ENCODE measurements at places on chromosomes 7 and 10.

- DNase-seq = no peak
Observed at GRCh38 chr10:48792121-48792520, 107.4 kb downstream of the WDFY4 start.

GRCh38 chr7:76108540-76109233, 60.8 kb downstream of the MDH2 start:
- no peak for DNase-seq

GRCh38 chr7:139047970-139048369, 12.1 kb upstream of the ZC3HAV1L start:
- DNase-seq = no peak

DNA sequence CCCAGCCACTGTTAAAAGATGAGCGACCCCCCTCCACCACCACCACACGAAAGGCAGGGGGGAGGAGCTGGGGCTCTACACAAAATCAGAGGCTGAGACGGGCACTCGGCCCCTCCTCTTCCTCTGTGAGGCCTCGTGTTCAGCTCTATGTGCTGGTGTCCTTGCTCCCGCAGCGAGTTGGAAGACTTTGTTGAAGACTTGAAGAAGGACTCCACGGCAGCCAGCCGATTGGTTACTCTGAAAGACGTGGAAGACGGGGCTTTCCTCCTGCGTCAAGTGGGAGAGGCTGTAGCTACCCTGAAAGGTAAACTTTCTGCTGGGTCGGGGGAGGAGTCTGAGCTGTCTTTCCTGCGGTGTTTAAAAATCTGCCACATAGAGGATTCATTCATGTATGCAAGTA, 203.7 kb downstream of the ARHGAP21 start:
- no peak for DNase-seq

- peak; percentile 63 for DNase-seq
Observed at GRCh38 chr10:73997461-73997786, 492 bp upstream of the VCL start.

- DNase-seq = no peak
Observed at GRCh38 chr7:299169-299568, 9.2 kb downstream of the FOXL3 start.

- no peak for DNase-seq
Observed at GRCh38 chr7:156460858-156461627, 179.5 kb upstream of the RNF32 start.

DNA sequence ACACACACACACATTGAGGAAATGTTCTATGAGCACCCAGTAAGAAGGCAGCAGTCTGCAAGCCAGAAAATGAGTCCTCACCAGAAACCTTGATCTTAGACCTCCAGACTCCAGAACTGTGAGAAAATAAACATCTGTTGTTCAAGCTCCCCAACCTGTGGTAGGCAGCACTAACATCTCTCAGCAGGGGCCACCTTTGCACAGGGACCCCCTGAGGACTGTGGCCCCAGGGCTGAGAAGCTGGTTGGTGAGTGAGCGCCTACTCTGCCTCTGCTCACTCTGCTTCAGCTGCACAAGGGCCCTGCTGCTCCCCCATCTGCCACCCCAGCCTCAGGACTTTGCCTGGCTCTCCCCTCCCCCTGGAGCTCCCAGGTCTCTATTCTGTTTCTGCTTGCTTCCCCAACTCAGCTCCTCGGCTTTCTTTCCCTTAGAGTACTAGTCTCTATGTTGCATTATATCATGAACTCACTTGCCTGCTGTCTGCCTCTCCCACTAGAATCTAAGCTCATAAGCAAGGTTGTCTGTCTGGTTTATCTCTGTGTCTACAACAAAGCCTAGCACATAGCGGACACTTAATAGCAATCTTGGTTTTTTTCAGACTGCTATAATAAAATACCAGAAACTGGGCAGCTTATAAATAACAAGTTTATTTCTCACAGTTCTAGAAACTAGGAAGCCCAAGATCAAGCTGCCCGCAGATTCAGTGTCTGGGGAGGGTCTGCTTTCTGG, 40.4 kb upstream of the PRLHR start:
- DNase-seq = no peak

DNA sequence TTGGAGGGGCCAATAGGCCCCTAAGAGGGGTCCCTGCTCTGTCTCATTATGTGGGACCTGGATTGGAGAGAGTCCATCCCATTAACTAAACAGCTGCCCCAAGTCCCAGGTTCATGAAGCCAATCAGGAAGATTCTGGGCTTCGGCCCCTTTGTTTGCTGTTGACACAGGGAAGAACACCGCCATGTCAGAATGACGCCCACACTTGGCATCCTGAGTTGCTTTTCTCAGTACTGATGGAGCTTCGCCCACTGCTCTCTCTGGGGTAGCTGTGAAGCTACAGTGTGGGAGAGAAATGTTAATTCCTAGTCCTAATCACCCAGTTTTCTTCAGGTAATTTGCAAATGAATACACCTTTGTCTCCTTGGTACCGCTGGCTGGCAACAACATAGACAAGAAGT, 264.7 kb downstream of the GLRX3 start:
- DNase-seq = no peak

GRCh38 chr7:122219253-122219865, 75.3 kb upstream of the AASS start:
- no peak for DNase-seq

- DNase-seq = no peak
Observed at GRCh38 chr7:100486753-100487446, 3.2 kb downstream of the NYAP1 start.

- DNase-seq = no peak
Observed at GRCh38 chr10:66748217-66748616, 177.6 kb upstream of the LRRTM3 start.

DNA sequence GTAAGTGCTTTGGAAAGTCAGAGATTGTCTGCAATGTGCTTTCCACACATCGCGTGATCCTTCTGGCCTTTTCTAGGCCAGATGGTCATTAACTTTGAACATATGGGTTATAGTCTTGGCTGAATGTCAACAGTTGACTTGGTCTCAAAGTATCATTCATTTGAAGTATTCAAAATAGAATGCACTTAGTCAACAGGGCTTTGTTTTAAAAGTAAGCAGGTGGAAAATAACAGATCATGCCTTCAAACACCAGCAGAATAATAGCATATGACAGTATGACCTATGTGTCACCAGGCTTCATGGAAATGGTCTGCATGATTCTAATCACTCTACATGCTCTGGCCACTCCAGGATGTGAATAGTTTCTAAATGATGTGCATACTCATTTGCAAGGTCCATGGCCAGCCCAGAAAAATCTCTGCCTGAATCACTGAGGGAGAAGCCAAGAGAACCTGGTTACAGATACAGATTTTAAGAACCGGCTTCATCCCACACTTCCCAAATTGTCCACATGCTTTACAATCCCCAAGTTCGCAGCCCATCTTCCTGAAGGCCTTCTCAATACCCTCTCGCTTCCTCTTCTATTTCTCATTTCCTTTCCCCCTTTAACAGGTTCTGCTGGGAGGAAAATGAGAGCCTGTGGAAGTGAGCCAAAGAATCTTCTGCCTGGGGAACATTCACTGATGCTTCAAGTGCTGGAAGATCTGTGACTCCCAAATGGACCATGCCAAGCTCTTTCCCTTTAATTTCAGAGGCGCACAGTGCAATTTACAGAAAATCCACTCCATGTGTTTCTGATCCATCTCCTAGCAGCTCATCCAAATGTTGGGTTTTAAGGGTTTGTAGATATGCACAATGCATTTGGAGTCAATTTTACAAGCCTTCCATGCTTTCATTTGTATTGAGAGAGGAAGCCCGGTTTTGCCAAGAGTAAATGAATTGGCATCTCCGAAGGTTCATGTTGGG, 122.8 kb upstream of the GDF10 start:
- no peak for DNase-seq

- peak; percentile 14 for DNase-seq
Observed at GRCh38 chr7:603152-603951, 83.7 kb upstream of the PDGFA start.

DNA sequence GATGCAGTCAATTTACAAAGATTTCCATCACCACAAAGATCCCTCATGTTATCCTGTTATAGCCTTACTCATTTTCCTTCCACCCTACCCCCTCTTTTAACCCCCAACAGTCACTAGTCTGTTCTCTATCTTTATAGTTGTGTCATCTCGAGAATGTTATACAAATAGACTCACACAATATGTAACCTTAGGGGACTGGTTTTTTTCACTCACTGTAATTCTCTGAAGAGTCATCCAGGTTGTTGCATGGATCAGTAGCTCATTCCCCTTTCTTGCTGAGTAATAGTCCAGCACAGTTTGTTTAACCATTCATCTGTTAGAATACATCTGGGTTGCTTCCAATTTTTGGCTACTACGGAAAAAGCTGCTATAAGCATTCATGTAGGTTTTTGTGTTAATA, 121.1 kb upstream of the PDE1C start:
- no peak for DNase-seq

- DNase-seq = no peak
Observed at GRCh38 chr7:148718431-148718830, 19.7 kb downstream of the CUL1 start.

GRCh38 chr7:3265388-3265787, 35.7 kb upstream of the SDK1 start:
- no peak for DNase-seq

DNA sequence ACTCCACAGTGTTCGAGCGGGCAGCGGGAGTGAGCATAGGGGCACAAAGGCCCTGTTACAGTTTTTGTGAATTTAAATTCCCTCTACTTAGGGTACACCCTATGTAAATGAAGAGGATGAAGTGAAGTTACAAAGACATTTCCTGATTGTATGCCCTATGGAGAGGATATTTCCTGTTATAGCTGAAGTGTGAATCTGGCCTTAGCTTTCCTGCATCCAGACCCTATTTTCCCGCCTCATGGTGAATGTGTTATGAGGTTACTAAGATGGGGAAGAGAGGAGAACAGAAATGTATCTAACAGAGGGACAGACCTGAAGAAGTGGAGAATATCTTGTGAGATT, 37.8 kb upstream of the COMMD3 start:
- no peak for DNase-seq

DNA sequence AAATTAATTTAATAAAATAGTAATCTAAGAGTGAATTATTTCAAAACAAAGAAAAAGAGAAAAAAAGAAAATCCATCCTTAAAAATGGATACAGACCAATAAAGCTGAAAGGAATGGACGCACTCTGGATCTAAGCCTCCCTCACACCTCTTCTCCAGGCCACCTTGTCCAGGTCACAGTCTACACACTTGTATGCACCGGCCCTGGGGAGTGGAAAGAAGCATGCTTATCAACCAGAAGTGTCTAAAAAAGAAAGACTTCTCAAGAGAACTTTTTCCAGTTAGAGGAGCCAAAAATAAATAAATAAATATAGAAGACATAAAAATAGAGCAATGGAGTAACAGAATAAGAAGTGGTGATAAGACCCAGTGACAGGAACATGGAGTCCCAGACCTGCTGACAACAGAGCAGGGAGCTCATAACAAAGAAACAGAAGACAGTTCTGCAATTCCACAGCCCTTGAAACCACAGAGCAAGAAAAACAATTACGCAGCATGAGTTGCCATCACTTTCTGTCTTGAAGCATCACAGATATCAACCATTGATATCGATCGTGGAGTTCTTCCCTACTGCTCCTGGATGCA, 311.7 kb upstream of the NFE2L3 start:
- peak; percentile 66 for DNase-seq

- DNase-seq = no peak
Observed at GRCh38 chr10:43237631-43238446, 29.0 kb downstream of the RASGEF1A start.

GRCh38 chr7:50473531-50473930, 23.4 kb upstream of the FIGNL1 start:
- DNase-seq = no peak

GRCh38 chr10:90227217-90227656, 525.8 kb downstream of the KIF20B start:
- no peak for DNase-seq

DNA sequence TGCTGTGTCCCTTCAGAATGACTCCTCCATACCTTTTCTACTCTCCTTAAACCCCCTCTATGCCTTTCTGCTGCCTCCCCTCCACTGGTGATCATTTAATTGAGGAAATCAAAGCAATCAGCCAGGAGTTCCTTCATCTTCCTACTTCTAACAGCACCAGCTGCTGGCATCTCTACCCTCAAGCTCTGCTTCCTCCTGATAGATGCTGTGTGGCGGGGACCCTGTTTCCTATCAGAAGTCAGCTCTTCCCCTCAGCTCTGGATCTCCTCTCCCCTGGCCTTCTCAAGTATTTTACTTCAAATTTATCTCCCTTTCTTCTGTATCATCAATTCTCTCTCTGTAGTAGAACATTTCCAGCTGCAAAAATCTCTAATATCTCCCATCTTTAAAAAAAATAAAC, 183.7 kb downstream of the ELMO1 start:
- no peak for DNase-seq

DNA sequence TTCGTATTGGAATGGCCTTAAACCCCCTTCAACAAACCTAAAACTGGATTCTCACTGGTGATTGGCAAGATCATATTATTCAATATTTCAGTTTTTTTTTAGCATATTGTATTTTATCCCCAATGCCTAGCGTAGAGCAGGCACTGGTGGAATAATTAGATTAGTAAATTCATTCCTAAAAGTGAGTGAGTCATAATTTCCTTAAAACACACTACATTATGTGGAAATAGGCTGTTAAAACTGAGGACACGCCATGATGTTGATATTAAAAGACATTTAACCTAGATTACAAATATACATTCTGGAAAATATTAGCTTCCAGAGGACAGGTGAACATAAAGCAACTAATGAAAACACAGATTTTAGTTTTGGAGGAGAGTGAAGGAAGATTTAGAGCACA, 463.9 kb downstream of the PARD3 start:
- DNase-seq = no peak

DNA sequence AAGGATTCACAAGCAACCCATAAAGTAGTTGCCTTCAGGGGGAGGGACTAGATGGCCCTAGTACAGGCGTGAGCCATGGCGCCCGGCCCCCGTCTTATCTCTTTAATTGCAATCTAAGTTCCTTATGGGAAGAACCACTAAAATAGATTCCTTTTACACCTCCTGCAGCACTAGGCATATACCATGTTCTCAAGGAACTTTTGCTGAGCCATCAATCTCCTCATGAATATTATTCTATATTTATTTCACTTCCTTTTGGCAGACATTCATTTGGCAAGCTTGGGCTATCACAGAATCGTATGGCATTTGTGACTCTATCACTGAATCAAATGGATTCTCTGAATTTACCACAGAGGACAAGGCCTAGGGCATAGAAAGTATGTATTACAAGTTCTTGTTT, 14.8 kb upstream of the DNAJC12 start:
- DNase-seq = no peak

GRCh38 chr10:68955355-68955831, 577 bp upstream of the DDX21 start:
- no peak for DNase-seq

DNA sequence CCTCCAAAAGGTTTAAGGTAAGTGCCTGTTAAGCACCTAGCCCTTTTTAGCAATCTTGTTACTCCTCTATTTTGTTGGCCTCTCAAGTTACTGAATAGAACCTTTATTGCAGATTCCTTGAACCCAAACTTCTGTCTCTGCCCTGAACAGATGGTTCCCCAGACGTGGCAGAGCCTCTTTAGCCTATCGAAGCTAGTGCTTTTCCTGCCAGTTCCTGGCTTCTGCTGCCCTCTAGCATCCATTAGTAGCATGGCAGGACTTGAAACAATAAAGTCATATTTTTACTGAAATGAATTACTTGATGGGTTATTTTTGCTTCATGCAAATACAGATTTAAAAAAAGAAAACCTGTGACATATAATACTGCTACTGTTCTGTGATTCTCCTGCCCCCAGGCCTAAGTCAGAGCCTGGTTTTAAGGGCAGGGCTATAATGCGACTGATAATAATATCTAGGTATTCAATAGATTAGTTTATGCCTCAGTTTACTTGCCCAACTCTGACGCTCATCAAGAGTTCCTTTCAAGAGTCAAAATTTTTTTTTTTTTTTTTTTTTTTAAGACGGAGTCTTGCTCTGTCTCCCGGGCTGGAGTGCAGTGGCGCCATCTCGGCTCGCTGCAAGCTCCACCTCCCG, 84.3 kb upstream of the PHF14 start:
- peak; percentile 59 for DNase-seq

- DNase-seq = no peak
Observed at GRCh38 chr7:6398943-6399342, 48.8 kb downstream of the DAGLB start.

Measured in MV-4-11 (cell line).